Ovary (tissue), 10 donors: ENCODE measurements at places on chromosomes 11 and 22.
A peak's percentile ranks its signal among the peaks of the same experiment; 100 is the strongest.

DNA sequence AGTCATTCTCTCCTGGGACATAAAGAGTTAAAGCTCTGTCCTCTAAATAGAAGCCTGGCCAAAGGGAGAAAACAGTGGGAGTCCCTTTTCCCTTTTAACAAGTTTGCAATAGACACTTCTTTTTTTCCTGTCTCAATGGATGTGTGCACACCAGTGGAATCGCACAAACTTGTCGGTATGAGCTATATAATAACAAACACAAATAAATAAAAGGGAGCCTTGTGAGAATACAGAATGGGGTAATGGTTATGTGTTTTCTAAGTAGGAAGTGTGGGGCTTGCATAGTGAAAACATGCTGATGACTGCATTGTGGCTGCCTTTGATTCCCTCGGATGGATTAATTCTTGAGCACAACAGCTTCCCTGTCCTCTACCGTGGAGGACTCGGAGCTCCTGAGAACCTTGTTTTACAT, 131.9 kb downstream of the WNT7B start:
- no peak for DNase-seq

- peak; percentile 72 for DNase-seq
Measured at GRCh38 chr22:37905534-37906363, at the start of gene MICALL1. Gene MICALL1, plus strand, starts transcription at chr22:37906297. Its CDS starts 126 bp downstream, at chr22:37906423.

DNA sequence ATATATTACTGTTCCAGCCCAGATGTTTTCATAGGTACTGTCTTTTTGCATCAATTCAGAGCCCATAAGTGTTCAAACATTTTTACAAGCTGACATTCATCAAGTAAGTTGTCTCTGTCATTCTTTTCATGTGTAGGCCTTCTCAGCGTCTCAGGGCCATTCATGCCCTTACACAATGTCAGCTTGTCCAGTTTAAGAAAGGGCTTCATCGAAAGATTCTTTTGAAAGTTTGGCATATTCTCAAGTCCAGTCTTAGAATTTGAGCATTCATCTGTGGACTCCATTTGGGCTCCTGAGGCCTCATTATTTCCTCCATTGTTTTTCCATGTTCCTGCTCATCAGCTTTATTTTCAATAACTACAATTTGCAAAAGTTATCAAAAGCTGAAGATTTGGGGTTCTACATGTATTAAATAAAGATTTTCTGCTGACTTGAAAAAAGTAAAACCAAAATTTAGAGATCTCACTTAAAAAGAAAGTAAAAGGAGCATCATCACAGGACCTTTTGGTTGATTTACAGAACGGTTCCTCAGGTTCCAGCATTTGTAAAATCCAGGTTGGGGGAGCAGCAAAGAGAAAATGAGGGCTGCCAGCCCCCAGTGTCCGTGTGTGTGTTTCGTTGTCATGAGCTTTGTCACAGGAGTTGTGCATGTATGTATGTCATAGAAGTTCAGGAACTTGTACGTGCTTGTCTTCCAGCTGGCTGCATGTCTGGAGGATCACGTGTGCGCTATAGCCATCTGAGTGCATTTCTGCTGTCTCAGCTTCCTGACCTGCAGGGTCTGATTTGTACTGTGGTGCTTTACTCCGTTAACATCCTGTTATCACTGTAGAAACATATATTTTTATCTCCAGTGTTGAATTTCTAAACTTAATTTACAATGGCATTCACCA, 15.6 kb downstream of the MOV10L1 start:
- DNase-seq: no peak

GRCh38 chr11:1560649-1561251, 11.3 kb downstream of the DUSP8 start:
- DNase-seq: no peak

DNA sequence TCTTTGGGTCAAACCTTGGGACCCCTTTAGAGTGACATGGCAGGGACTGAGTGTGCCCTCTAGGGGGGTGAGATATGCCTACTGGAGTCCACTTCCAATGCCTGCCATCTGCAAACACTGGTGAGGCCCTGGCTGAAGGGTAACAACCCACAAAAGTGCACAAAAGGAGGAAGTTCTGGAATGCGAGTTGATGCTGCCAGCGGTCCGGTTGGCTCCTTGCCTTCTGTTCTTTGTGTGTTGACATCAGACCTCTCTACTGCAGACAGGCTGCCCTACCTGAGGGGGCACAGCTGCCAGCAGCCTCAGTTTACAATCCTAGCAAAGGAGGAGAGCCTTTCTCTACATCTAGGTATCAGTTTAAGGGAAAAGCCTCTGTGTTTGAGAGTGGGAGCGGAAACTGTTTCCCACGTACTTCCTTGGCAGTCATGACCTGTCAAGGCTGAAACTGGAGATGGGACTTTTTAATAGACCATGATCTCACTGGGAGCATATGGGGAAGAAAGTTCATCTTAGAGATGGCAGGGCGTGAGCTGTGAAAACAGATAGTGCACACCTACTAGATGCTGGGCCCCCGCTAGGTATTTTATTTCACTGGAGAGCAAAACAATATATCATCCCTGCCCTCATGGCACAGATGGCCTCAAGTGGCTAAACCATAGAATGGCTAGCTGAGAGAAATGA, 27.2 kb downstream of the BMAL1 start:
- no peak for DNase-seq

GRCh38 chr22:43919106-43919973, 4.3 kb upstream of the PNPLA3 start:
- no peak for DNase-seq

- DNase-seq: no peak
Measured at GRCh38 chr11:3109921-3110706, 52.9 kb upstream of the CARS1 start.

- no peak for DNase-seq
Measured at GRCh38 chr11:33910296-33910957, 18.6 kb upstream of the LMO2 start.

- no peak for DNase-seq
Measured at GRCh38 chr11:58647866-58648265, 25.4 kb downstream of the CNTF start.

DNA sequence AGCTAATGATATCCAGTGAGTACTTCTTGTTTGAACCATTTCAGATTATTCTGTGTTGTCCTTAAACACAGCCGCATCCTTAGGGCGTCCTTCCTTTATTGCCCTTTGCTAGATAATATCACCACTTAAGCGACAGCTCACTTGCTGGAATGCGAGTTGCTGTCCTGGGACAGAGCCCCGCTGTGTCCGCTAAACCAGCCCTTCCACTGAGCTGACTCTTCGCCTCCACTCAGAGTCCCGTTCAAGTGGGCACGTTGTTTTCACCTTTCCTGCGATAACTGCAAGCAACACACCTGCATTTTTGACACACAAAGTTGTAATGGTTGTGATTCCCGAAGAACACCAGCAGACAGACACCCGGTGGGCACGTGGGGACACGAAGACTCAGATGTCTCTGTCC, 140.0 kb downstream of the TBC1D22A start:
- DNase-seq: no peak

DNA sequence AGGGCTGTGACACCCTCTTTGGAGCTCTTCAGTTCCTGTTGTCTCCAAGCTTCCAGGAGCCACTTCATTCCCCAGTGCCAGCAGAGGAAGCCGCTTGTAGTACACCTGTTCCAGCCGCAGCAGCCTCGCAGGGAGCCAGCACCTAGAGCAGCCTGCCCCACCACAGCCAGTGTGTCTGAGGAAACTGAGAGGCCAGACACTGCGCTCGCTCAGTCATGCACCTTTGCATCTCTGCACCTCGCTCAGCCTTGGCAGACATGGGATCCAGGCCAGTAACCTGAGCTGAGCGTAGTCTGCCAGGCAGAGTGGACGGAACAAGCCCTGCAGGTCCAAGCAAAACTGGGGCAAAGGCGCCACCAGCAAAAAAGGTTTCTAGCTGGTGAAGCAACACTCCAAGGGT, 1072.1 kb downstream of the JRKL start:
- no peak for DNase-seq

GRCh38 chr11:124150684-124151083, 32.5 kb upstream of the OR10D3 start:
- no peak for DNase-seq

- no peak for DNase-seq
Measured at GRCh38 chr11:105040703-105041102, 4.4 kb downstream of the CARD16 start.

- DNase-seq: no peak
Measured at GRCh38 chr11:101444851-101445250, 139.0 kb downstream of the TRPC6 start.

- no peak for DNase-seq
Measured at GRCh38 chr11:60119710-60120109, 31.2 kb downstream of the MS4A2 start.

GRCh38 chr11:73980001-73980961, 2.4 kb downstream of the UCP2 start:
- DNase-seq: no peak

- no peak for DNase-seq
Measured at GRCh38 chr11:127376301-127376700, 375.7 kb upstream of the KIRREL3 start.

- no peak for DNase-seq
Measured at GRCh38 chr11:69156673-69157155, 979 bp downstream of the SMIM38 start.

DNA sequence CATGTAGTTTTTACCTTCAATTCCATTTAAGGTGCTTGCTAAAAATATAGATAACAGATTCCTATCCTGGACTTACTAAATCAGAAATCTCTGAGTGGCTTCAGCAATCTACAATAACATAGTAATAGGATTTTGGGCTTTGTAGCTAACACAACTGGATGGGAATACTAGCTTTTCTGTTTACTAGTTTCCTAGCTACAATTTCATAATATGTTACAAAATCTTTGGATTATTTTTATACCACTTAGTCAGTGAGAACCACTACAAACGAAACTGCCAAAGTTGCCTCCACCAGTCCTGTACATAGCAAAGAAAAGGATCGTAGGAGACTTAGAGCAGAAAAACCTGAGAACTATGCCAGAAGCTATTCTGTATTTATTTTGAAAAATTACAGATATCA, 87.7 kb upstream of the ANO3 start:
- no peak for DNase-seq

DNA sequence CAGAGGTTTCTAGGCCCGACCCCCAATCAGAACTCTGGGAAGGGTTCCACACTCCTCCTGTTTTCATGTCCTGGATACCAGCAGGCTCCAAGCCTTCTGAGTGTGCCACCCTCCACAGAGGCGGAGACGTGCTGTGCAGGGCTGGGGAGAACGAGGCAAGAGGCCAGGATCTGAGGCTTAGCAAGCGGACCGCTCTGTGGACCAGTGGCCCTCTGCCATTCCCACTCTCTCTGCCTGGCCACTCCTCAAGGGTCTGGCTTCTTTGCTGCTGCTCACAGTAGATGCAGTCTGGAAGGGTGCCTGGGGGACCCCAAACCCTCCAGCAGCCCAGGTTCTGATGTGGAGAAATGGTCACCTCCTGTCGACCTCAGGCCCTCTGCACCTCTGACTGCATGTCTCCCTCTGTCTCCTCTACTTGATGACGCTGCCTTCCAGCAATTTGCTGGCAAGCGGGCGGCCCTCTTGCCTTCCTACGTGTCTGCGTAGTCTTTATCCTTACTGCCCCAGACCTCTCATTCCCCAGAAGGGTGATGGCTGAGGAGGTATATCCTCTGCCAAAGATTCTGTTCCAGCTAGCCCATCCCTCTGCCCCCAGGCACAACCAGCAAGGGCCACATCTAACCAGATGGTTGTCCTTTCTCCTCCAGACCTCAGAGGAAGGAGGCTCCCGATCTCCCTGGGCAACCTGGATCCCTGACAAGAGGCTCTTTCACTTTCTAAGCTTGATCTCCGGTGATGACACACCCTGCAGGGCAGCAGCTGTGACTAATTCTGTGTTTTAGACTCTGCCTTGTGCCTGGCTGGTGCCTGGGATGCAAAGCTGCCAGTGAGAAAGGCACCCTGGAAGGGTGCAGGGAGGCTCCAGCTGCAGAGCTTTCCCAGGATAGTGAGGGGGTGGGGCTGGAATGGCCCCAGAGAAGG, 87.3 kb downstream of the NAT10 start:
- peak; percentile 68 for DNase-seq

DNA sequence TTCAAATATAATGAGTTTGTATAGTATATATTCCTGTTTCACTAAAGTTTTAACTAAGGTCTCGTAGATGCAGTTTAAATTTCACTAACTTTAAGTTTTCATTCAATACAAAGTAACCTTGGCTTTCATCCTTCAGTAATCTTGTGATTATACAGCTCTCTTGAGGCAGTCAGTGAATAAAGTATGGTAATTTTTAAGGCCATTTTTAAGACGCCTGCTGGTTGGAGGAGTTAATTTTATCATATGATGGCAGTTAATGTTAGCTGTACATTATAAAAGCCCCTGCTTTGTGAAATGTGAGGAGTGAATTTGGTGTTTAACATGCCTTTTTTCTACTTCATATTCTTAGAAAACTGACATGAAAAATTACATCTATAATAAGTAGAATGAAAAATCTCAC, 163.6 kb downstream of the TMEM135 start:
- no peak for DNase-seq

GRCh38 chr11:113014262-113015097, 53.3 kb downstream of the NCAM1 start:
- DNase-seq: peak; percentile 32

DNA sequence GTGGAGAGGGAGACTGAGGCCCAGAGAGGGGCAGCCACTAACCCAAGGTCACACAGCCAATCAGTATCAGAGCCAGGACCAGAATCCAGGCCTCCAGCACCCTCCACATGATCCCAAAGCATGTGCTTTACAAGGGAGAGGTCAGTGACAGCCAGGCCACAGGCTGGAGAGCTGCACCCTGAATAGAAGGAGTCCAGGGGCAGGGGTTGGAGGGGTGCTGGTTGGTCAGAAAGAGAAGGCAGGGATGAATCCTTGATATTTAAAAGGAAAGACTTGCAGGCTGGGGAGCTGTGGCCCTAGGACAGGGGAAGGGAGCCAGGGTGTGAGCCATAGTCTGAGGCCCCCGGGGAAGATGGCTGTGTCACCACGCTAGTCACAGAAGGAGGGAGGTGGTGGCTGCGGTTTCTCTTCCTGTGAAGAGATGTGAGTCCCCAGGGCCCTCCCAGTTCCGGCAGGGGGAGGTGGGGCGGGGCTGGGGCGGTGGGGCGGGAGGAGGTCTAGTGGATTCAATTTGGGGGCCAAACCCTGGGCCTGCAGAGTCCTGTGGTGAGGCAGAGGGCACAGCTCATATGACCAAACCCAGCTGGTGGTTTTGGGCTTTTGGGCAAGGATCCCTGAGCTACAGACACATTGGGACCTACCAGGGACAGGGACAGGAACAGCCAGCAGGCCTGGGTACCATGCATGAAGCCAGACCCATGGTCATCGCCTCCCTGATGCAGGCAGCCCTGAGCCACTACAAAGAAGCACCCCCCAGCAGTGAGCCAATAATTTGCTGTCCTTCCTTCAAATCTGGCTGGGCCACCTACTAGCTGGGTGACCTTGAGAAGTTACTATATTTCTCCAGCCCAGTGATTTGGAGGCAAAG, 14.0 kb downstream of the RAC2 start:
- DNase-seq: no peak

GRCh38 chr11:134545521-134545920, 133.5 kb upstream of the B3GAT1 start:
- no peak for DNase-seq

DNA sequence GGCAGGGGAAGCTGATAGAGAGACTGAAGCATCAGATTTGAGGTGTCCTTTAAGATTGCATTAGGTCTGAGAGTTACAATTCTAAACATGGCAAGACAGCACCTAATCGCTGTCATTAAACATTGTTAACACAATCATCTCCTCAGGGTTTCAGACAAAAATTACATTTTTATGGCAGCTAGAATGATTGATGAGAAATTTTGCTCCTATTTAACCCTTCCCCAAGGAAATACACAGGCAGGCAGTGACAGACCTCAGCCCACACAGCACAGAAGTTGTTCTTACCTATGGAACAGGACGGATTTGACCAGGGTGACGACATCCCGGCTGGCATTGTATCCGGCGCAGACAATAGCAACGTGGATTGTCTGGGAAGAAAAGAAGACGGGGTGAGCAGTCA, 294.3 kb downstream of the LARGE1 start:
- DNase-seq: no peak
